ENCODE measurements at places on chromosomes 13 and 19.

GRCh38 chr13:32845952-32846950 is 170.0 kb upstream of the KL start:
- DNase-seq = no peak

GRCh38 chr19:50669302-50670101 is 20.3 kb downstream of the C19orf81 start:
- DNase-seq = no peak

DNA sequence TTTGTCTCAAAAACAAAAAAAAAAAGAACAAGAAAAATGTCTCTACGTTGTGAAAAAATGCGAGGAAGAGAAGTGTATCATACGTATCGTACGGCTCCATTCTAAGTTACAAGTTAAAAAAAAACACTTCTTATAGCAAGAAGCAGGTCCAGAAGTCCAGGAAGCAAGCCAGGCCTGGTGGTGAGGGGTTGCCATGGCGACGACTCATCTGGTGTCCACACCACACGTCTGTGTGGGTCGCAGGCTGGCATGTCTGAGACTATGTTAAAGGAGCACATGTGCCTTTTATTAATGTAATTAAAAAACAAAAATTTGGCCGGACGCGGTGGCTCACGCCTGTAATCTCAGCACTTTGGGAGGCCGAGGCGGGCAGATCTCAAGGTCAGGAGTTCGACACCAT is 5.9 kb downstream of the MED16 start:
- no peak for DNase-seq

DNA sequence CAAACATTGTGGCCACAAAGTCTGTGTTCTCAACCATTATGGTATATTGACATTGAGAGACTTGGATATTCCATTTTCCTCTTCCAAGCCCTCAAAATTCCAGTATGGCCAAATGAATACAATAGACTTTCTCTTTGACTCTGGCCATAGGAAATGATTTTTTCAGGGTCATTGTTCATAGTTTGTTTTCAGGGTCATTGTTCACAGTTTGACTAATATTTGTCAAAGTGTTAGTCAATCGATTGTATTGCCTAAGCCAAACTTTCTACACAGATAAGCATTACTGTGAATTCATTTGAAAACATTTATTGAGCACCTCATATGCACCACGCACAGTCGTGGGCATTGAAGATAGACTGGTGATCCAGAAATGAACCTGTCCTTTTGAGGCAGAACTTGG is 22.9 kb upstream of the FAM216B start:
- DNase-seq = no peak

- DNase-seq = no peak
Measured at GRCh38 chr19:920051-920864, 3.1 kb downstream of the KISS1R start.

Data from uterus (tissue), 4 donors.